Stimulated activated CD8-positive, alpha-beta memory T cell treated with anti-CD3 and anti-CD28 coated beads, Interleukin-4, amount 100 ng/mL, for 4 hours (primary cell): ENCODE measurements at places on chromosomes 1 and 21.
A peak's percentile ranks its signal among the peaks of the same experiment; 100 is the strongest.

DNA sequence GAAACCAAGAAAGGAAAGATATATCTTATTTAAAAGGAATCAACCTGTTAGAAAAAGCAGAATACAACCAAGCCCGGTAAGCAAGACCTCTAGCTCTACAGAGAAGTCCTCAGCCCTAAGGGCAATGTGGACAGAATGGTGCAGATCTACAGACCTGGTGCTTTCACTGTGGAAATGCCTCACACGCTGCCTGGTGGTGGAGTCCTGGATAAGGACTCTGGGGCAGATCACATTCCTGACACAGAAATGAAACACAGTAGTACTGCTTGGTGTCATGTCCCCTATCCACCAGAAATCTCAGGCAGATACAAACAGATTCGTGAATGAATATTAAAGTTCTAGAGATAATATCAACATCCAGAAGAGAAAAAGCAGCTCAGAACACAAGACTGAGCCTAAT is 6.8 kb downstream of the CNN3 start:
- DNase-seq, result no peak

GRCh38 chr1:110786802-110787327 is 86.1 kb upstream of the CD53 start:
- DNase-seq, result no peak

GRCh38 chr1:76250271-76250670 is 175.7 kb downstream of the ST6GALNAC3 start:
- no peak for DNase-seq

DNA sequence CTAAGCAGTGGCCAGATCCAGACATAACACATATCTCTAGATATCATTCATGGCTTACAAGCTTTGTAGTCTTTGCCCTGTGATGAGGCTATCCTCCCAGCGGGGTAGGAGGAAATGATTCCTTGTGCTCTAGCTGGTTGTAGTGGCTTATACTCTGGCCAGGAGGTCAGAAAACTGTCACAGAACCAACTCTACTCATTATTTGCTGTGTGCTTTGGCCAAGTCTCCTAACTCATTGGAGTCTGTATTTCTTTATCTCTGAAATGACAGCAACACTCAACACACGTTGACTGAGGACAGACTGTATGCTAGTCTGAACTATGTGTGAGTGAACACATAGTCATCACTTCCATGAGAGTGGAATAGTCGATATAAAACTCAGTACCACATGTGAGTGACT is 116.7 kb upstream of the F3 start:
- no peak for DNase-seq

GRCh38 chr1:233998891-233999290 is 94.4 kb downstream of the SLC35F3 start:
- no peak for DNase-seq

DNA sequence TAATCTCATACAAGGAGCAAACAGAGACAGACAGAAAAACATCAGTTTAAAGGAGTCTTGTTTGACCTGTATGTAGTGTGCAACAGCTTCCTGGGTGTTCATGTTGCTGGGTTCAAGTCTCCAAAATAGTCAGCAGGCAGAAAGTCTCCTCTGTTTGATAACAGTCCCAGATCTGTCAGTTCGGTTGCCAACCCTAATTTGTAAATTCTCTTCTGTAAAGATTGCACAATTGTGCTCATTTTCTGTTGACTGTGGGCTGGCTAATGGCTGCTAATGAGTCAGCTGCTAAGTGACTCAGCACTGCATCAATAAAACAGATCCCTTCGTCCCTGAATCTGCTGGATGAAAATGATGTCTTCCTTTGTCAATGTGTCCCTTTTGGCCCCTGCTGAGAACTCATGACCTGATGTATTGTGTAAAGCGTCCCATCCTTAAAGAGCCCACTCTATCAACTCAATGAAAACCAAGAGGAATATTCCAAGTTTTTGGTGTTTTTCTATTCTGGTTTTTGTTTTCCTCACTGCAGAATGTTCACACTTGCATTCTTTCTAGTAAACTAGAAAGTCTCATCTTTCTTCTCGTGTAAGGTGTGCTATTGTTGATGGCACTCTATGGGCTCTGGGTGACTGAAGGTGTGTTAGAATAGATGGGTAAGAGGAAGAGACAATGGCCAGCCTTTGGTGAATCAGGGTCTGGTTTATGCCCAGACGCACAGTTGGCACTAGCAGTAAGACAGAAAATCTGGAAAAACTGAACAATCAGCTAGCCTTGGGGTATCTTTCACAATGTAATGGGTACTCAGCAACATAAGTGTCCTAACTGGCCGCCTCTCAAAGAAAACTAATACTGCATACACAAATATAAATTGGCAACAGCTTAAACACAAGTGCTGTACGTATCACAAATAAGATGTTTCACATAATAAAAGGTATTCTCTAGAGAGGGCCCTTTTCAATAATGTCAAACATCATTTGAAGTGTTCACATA is 75.1 kb upstream of the SIPA1L2 start:
- no peak for DNase-seq

- DNase-seq, result peak; percentile 71
Measured at GRCh38 chr1:145823565-145824498, at the start of the genes POLR3C and RNF115. Gene POLR3C, plus strand, starts transcription at chr1:145824200. Its CDS starts 1,577 bp downstream, at chr1:145825777. Gene RNF115, minus strand, starts transcription at chr1:145824095. Its CDS starts 222 bp downstream, at chr1:145823873.

DNA sequence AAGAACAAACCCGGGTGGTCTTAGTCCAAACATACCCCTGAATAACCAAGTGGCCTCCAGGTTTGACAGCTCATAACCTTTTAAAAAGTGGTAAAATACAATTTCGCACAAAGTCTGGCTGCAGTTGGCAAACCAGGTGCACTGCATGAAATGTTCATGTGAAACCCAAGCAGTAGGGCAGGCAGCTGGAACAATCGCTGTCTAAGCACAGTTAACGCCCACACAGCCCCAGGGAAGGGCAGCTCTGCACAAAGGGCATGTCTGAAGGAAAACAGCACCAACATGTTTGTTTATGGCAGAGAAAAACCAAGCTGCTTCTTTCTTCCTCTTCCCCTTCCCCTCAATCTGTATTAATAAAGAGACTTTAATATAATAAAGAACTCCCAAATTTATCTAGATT is 49.5 kb downstream of the KIAA1614 start:
- DNase-seq, result no peak

DNA sequence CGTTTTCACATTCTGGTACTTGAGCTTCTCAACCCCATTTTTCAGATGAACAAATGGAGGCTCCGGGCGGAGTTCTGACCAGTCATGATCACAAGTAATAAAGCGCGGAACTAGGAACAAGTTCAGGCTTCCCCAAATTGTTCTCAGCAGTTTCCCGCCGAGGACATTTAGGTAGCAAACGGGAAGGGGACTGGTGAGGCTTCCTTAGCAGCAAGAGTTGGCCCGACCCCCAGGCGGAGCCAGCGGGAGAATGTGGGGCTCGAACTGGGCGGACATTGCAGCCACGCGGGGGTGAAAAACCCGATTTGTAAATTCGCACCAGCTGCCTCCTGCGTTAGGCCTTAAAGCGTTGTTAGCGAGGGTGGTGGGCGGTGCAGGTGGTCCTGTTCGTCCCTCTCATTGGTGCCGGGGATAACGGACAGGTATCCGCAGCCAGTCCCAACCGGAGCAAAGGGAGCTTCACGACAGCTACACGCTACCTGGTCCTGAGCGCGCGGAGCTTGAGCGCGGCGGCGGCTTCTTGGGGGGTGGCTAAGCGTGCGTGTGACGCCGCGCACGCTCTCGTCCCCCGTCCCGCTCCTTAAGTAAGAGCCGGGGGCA is 15.3 kb downstream of the SEMA6C start:
- peak; percentile 71 for DNase-seq

- DNase-seq, result no peak
Measured at GRCh38 chr1:194060481-194060880, 874.1 kb upstream of the B3GALT2 start.

GRCh38 chr1:208593306-208594006 is 349.3 kb upstream of the PLXNA2 start:
- DNase-seq, result no peak

GRCh38 chr1:40930174-40930964 is 49.1 kb upstream of the CTPS1 start:
- no peak for DNase-seq

DNA sequence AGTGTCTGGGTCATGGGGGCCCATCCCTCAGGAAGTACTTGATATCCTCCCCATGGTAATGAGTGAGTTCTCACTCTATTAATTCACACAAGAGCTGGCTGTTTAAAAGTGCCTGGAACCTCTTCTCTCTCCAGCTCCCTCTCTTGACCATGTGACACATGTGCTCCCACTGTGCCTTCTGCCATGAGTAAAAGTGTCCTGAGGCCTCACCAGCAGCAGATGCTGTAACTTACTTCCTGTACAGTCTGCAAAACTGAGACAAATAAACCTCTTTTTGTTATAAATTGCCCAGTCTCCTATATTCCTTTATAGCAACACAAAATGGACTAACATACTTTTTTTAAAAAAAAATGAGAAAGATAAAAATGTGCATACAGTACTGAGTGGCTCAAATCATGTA is 24.0 kb downstream of the PUM1 start:
- no peak for DNase-seq

GRCh38 chr21:37647781-37648180 is 268.5 kb downstream of the KCNJ6 start:
- no peak for DNase-seq

DNA sequence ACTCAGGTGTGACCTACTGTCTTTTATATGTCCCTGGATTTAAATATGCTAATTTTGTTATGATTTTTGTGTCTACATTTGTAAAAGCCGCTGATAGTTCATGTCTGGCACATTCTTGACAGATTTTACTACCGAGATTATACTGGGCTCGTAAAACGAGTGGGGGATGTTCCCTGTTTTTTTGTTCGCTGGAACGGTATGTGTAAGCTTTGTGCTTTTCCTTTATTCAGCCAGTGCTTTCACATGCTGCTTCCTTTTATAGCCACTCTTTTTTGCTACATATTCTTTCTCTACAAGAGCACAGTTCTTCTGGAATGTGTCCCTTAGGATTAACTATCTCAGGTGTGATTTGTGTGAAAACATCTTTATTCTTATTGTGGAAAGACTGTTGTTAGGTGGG is 46.6 kb downstream of the ADARB1 start:
- no peak for DNase-seq

DNA sequence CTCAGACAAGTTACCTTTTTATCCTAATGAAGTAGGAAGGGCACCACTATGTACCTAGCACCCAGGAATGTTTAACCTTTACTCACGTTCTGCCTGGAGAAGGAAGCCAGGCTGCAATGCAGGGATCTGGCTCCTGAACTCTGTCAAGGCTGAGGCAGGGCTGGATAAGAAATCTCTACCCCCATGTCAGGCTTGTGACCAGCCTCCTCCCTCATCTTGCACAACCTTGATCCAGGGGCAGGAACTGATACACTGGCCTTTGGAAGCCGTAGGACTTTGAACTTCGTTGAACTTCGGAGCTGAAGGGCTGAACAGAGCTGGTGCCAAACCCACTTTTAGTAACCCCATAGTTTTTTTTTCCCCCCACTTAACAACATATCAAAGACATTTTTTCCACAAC is 8.0 kb upstream of the AKR1A1 start:
- DNase-seq, result no peak

GRCh38 chr1:52640697-52641096 is 7.7 kb downstream of the SHISAL2A start:
- no peak for DNase-seq
